Activated T-helper 1 cell treated with anti-CD3 and anti-CD28 coated beads, Interleukin-2, amount 50 U/mL, for 16 hours (primary cell): ENCODE measurements at places on chromosomes 12 and 14.

DNA sequence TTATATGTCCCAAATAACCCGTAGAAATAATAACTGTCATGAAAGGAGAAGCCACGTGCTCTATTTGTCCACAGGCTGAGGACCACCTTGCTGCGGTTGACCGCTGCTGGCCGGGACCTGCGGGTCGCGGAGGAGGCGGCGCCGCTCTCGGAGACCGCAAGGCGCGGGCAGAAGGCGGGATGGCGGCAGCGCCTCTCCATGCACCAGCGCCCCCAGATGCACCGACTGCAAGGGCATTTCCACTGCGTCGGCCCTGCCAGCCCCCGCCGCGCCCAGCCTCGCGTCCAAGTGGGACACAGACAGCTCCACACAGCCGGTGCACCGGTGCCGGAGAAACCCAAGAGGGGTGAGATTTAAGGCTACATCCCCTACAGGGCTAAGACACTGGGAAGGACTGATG is 21.0 kb downstream of the RPGRIP1 start:
- DNase-seq, result no peak

DNA sequence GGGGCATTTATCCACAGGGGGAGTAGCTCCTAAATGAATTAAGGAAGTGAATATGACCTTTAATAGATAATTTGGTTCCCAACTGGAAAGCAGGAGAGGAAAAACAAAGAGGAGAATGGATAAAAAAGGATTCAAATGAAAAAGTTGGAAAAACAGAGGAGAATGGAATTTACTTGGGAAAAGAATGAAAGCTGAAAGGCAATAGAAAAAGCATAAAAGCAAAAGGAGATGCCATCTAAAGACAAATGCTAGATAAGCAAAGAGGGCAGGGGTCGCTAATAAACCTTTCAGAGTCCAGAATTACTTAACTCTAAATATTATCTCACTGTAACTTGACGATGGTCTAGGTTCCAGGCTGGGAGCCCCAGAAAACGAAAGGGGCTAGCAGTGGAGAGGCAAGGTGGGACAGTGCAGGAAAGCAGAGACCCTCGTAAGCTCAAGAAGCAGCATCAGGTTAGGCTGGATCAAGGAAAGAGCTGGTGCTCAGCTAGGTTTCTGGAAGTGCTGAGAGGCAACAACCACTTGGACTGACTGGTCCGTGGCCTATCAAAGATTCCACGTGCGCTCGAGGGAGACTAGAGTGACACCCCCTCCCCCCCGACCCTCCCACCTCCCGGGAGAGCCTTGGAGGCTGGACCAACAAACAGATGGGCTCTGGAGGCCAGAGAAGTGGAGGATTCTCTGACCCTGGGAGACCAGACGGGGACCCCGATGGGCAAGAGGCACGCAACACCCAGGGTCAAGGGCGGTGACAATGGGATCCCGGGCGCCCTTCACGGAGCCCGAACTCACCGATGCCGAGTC is 1.2 kb downstream of the SLC2A13 start:
- no peak for DNase-seq

DNA sequence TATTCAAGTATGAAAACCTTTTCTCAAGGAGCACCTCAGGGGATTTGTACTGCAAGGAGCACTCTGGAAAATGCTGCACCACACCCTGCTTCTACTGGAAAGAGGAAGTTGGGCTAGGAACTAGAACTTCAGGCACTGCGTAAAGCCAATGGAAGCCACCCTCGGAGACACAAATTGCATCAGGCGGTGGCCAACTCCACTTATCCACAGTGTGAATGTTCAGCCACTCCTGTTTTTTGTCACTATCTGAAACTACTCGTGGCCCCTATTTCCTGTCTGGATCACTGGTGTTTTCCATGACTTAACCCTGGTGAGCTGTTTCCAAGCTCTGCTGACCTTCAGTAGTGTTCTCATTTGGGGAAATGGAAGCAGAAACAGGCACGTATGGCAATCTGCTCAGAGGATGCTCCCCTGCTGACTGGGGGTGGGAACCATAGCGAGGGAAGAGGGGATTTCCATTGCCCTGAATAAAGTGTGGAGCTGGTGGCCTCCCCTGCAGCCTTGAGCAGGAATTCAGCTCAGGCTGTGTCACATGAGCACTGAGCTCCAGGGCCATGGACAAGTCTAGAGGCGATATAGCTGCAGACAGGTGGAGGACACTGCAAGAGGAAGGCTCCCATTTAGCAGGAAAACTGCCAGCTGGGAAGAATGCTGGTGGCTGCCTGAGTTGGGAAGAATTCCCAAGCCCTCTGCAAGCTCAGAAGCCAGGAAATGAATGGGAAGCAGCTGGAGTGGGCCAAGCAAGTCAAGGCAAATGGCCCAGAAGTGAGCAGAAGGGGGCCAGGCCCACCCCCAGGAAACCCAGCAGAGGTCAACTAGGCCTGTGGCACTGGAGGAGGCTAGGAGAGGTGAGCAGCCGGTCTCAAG is 50.5 kb upstream of the RAP1B start:
- no peak for DNase-seq

- no peak for DNase-seq
These were observed 35.7 kb downstream of the STK38L start for GRCh38 chr12:27279826-27280225.

- DNase-seq, result no peak
These were observed 107.4 kb downstream of the TSHR start for GRCh38 chr14:81062816-81063215.

- DNase-seq, result no peak
These were observed 73.7 kb downstream of the DCAF5 start for GRCh38 chr14:69079188-69079742.

DNA sequence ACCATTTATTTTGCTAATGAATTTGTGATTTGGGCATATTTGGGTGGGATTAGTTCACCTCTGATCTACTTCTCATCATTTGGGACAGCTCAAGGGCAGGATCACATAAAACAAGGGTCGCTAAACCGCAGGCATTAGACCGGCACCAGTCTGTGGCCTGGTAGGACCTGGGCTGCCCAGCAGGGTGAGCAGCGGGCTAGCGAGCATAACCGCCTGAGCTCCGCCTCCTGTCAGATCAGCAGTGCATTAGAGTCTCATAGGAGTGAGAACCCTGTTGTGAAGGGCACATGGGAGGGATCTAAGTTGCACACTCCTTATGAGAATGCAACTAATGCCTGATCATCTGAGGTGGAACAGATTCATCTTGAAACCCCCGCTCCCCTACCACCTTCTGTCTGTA is 785.3 kb downstream of the TRHDE start:
- no peak for DNase-seq

DNA sequence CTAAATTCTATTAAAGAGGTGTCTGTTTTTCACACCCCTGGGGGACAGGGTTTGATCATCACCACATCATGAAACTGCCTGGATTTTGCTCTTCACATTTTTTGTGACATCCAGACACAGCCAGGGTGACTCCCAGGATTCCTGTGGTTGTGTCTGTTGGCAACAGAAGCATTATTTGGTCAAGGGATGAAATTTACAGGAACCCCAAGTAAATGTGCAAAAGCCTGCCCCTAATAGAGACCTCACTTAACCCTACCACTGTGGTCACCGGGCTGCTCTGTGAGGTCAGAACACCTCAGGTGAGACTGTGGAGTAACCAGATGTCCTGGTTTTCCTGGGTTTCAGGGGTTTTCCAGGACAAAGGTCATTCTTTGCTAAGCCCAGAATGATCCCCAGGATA is 103.8 kb downstream of the DAD1 start:
- no peak for DNase-seq

DNA sequence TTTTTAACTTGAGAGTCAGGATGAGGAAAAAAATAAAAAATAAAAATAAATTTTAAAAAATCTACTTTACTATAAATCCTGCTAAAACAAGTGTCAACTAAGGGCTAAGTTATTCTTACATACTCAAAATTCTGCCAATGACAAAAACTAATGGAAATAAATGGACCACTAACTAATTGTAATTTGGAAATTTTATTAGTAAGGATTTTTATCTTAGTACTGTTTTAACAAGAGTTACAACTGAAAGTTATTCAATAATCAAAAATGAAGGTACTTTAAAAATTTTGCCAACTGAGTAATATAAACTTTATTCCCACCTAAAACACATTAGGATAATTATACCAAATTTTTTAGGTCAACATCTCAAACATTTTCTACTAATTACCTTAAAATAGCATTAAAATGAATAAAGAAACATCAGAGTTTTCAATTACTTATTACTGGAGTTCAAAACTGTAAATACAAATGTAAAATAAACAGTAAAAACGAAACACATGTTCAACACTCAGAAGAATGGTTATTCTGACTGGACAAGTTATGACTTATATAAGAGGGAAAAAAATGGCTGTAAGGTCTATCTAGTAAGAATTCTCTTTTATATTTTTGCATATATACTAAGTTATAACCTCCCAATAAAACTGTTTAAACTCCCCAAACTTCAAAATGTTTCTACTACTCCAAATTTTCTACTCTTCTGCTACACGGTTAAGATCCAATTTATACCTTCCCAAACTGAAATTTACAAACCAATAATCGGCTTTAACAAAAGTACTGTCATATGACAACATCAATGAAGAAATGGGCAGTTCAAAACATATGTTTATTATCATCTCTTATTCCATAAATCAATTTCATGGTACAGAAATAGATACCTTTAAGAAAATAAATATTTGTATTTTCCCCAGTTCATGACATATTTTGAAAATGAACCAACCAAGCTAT is 2.7 kb downstream of the HECTD1 start:
- no peak for DNase-seq

- DNase-seq, result no peak
These were observed 4.3 kb upstream of the BRMS1L start for GRCh38 chr14:35821564-35822411.
